ENCODE measurements at places on chromosomes 7 and 10. TPM values are rescaled to one million over a fixed set of nuclear protein-coding genes. Genes with fewer than 3 reads are reported as not detected.

GPR15LG gene
- not detected for total RNA-seq

BHLHA15 gene
- total RNA-seq, result 0.77 TPM

ECHS1 gene
- 62.6 TPM for total RNA-seq

AP3M1 gene
- total RNA-seq, result 26.8 TPM

ZCCHC24 gene
- 15.0 TPM for total RNA-seq

FZD8 gene
- total RNA-seq, result 19.7 TPM

SPDYE8 gene
- total RNA-seq, result not detected

AHR gene
- total RNA-seq, result 136 TPM

CPXM2 gene
- total RNA-seq, result 15.5 TPM

NUTM2B gene
- 0.28 TPM for total RNA-seq

NUP42 gene
- total RNA-seq, result 28.8 TPM

TRIL gene
- 0.56 TPM for total RNA-seq

GNGT1 gene
- total RNA-seq, result not detected

ANXA8L1 gene
- not detected for total RNA-seq

PPP1R17 gene
- total RNA-seq, result not detected

SPAM1 gene
- total RNA-seq, result not detected

SSC4D gene
- 0.77 TPM for total RNA-seq

ANKRD30A gene
- not detected for total RNA-seq

CAPZA2 gene
- total RNA-seq, result 177 TPM

SFTPD gene
- total RNA-seq, result not detected

LYZL2 gene
- not detected for total RNA-seq

SPOCK2 gene
- total RNA-seq, result 0.28 TPM

ABCF2 gene
- 64.5 TPM for total RNA-seq

AKR1B15 gene
- total RNA-seq, result not detected

BTBD16 gene
- total RNA-seq, result under 0.01 TPM

FGF8 gene
- 0.19 TPM for total RNA-seq

ITPRID1 gene
- total RNA-seq, result not detected

MSMB gene
- not detected for total RNA-seq

ADRB1 gene
- under 0.01 TPM for total RNA-seq

PRRT4 gene
- under 0.01 TPM for total RNA-seq

TMEM196 gene
- not detected for total RNA-seq

CALML5 gene
- total RNA-seq, result not detected

SLC18A2 gene
- total RNA-seq, result not detected

SPDYE2B gene
- total RNA-seq, result not detected

INHBA gene
- total RNA-seq, result 47.5 TPM

PCDH15 gene
- not detected for total RNA-seq

BAIAP2L1 gene
- total RNA-seq, result 3.1 TPM

ASB15 gene
- total RNA-seq, result not detected

MORN4 gene
- total RNA-seq, result 5.8 TPM

PNLIPRP1 gene
- total RNA-seq, result not detected

WNT8B gene
- not detected for total RNA-seq

SLC26A3 gene
- total RNA-seq, result not detected

LOXL4 gene
- 46.8 TPM for total RNA-seq

HIBADH gene
- 62.7 TPM for total RNA-seq

SLC13A1 gene
- not detected for total RNA-seq

STX1A gene
- 27.1 TPM for total RNA-seq

ZNF727 gene
- 0.38 TPM for total RNA-seq

All from regular cardiac myocyte (primary cell).